Dermis microvascular lymphatic vessel endothelial cell (primary cell): ENCODE measurements at places on chromosomes 7 and 10.

DNA sequence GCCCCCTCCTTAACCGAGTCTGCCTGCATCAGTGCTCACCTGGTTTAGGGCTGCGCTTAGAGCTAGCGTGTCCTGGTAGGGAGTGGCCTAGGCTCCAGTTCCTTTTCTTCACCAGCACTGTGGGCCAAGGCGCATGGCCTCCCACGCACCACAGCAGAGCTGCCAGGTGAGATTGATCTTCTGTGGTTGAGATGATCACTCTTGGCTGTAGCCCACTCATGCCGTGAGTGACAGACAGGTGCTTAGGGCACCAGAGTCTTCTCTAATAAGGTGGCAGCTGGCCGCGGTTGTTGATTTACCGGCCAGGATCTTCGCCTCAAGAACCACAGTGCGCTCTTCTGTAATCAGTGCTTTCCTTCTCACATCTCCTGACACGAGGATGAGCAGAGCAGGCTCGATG lies 157.2 kb upstream of the INSYN2A start:
- DNase-seq, result no peak

- peak; percentile 72 for DNase-seq
These were observed 114.0 kb downstream of the BBS9 start for GRCh38 chr7:33243319-33243881.

DNA sequence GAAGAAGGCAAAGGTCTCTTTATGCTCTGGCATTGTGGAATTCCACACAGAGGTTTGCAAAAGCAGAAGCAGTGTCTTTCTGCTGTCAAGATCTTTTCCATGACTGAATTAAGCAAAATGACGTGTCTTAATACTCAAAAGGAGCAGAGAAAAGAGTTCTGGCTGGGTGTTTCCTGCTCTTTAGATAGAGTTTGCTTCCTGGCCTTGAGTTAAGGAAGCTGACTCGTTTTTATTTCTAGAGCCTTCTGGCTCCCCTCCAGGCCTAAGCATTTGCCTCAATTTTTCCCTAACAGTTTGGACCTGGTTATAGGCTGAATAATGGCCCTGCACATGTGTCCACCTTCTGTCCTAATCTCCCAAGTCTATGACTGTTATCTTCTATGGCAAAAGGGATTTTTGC lies 21.6 kb downstream of the TAS2R41 start:
- no peak for DNase-seq

DNA sequence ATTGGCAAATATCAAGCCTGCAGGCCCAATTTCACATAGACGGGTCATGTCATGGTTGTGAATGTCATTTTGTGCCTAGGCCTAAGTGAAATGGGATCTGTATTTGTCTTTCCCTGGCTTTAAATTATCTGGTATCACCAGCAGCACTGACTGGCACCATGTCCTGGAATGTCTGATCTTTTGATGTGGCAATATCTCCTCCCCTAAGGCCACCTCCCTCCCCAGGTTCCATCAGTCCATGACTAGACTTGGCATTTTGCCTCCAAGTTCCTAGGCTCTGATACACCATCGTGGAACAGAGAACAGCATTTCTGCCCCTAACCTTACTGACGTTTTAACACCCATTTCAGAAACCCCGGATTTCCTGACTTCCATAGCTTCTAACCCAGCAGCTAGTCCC lies 513.9 kb downstream of the GALNT17 start:
- DNase-seq, result no peak

- no peak for DNase-seq
These were observed 21.2 kb downstream of the GLCCI1 start for GRCh38 chr7:7989616-7990440.

GRCh38 chr10:79417731-79418130 lies 27.7 kb downstream of the ZCCHC24 start:
- no peak for DNase-seq

GRCh38 chr10:29114141-29114540 lies 174.7 kb upstream of the LYZL1 start:
- no peak for DNase-seq

GRCh38 chr7:3733541-3734140 lies 432.6 kb downstream of the SDK1 start:
- DNase-seq, result no peak

DNA sequence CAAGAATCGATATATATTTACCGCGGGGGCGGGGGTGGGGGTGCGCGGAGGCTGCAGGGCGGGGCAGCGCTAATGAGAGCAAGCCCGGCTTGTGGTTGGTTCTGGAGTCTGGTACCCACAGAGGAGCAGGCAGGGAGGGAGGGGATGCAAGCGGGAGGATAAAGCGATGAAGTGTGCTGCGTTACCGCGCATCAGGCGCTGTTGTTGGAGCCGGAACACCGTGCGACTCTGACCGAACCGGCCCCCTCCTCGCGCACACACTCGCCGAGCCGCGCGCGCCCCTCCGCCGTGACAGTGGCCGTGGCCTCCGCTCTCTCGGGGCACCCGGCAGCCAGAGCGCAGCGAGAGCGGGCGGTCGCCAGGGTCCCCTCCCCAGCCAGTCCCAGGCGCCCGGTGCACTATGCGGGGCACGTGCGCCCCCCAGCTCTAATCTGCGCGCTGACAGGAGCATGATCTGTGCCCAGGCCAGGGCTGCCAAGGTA lies at the start of gene HECW1:
TSS of gene HECW1 (plus strand) at position 189 of the 482 bp plus-strand sequence. CDS start 131,259 bp downstream, outside the sequence.
- DNase-seq, result no peak

DNA sequence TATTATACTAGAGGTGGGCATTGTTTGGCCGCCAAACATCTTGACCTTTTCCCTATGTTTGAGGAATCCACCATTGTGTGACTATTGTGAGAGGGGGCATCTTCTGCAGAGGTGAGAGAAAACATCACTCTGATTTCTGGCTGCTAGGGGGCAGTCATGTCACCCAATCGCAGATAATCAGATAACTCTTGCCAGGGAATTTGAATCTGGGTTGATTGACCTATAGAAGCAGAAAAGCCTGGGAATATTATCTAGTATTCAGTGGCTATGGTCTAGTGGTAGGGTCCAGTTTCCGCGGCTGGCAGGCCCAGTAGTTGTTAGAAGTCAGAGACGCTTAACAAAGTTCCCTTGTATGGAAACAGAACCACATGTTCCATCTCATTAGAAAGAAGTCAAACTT lies 808.5 kb downstream of the PHTF2 start:
- no peak for DNase-seq

DNA sequence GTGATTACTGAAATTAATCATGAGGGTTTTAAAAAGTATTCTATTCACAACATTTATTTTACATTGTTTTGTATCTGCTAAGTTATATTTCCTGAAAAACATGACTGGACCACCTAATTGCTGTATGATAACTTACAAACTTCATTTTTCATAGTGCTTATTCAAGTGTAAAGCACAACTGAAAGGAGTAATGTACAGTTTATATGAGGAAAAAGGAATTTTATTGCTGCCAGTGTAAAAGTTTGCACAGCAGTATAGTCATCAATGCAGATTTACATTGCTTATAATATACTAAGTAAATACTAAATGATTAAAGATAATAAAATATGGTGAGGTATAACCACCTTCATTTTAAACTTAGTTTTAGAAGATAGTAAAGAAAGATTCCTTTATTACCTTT lies 4.0 kb downstream of the PTEN start:
- DNase-seq, result no peak

GRCh38 chr10:51301644-51302043 lies 227.4 kb downstream of the PRKG1 start:
- no peak for DNase-seq
